SIG-M5 (cell line): ENCODE measurements at places on chromosomes 6 and 20.

GRCh38 chr6:30779850-30780641, 35.7 kb upstream of the IER3 start:
- DNase-seq, result no peak

- no peak for DNase-seq
These were observed 1.2 kb downstream of the DDR1 start for GRCh38 chr6:30885481-30885998.

- no peak for DNase-seq
These were observed 231.4 kb downstream of the GJA1 start for GRCh38 chr6:121666814-121667213.

GRCh38 chr6:135209803-135210202, 28.7 kb downstream of the MYB start:
- peak; percentile 26 for DNase-seq

GRCh38 chr6:149331043-149331807, 13.7 kb downstream of the TAB2 start:
- no peak for DNase-seq
